Glutamatergic neuron (in vitro differentiated cells): ENCODE measurements at places on chromosomes 5 and 9. TPM values are rescaled to one million over a fixed set of nuclear protein-coding genes. Genes with fewer than 3 reads are reported as not detected.

GRCh38 chr5:105593011-105593760 is 2030.6 kb upstream of the NUDT12 start:
- no peak for DNase-seq
- no peak overlapping the region for H3K4me3 ChIP-seq
- no peak overlapping the region for H3K27ac ChIP-seq
- no peaks in the 10 kb centered on the region for H3K4me1 ChIP-seq
- H3K27me3 ChIP-seq = no peaks in the 10 kb centered on the region

DNA sequence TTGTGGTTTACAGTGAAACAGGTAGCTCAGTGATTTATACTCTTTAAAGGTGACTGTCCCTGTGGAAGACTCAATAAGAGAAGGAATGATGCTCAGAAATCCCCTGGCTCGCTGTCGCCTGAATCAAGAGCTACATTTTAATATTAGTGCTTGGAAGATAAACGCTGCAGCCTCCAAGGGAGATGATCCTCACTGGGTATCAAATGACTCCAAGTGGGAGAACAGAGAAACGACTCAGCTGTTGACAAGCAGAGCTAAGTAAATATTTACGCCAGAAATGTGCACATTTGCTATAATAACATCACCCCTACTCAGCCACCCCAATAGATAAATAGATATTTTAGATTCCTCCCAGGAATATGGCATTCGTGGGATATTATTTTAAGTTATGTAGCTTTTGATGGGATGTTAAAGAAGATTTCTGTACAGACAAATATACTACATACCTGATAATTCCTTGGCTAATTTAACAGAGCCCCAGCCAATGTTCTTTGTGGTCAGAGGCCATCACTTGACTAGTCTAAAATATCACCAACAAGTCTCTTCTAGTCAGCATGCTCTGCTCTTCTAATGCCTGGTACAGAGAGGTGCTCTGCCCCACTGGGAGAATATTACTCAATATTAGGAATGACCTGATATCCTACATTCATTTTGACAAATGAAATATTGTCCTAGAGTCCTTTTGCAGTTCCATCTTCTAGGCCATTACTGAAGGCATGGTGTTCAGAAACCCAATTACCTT is 18.3 kb upstream of the CCDC192 start:
- H3K36me3 ChIP-seq = no peaks in the 10 kb centered on the region
- no peak for DNase-seq
- H3K27ac ChIP-seq = no peak overlapping the region
- peaks cover 3% of the 10 kb centered on the region for H3K4me1 ChIP-seq
- no peaks in the 10 kb centered on the region for H3K27me3 ChIP-seq

The PCDHB12 gene
- 14.4 TPM for total RNA-seq

GRCh38 chr5:40291338-40291737 is 388.4 kb upstream of the PTGER4 start:
- H3K4me3 ChIP-seq = no peak overlapping the region
- DNase-seq = no peak
- no peak overlapping the region for H3K27ac ChIP-seq
- no peaks in the 10 kb centered on the region for H3K4me1 ChIP-seq
- H3K36me3 ChIP-seq = no peaks in the 10 kb centered on the region

The ELAVL2 gene
- total RNA-seq = 384 TPM

The PCDHGA6 gene
- total RNA-seq = 6.3 TPM

The MEIKIN gene
- total RNA-seq = not detected

GRCh38 chr9:16484180-16484579 is 386.3 kb downstream of the BNC2 start:
- peaks cover 30% of the 10 kb centered on the region for H3K4me1 ChIP-seq
- peaks cover 2% of the 10 kb centered on the region for H3K27me3 ChIP-seq
- H3K4me3 ChIP-seq = no peak overlapping the region
- H3K36me3 ChIP-seq = no peaks in the 10 kb centered on the region

DNA sequence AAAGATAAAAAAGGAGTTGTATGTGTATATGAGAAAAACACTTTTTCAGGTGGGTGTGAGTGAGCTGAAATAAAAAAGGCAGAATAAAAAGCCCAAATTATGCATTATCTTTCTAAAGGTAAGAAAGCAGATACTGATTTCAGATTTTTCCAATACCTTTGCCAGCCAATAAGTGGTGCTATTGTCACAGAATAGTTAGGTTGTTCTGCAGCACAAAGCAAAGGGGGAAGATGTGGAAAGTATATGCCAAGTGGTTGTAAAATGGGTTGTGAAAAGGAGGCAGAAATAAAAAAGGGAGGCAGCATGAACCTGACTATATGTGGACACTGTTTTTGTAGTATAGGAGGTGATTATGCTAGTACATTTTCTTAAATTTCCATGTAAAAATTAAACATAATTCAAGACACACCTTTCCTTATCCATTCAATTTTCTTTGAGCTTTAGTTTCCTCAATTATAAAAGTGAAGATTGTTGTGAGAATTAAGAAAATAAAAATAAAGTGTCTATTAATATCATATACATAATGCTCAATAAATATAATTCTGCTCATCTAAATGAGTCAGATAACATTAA is 106.7 kb downstream of the SMIM15 start:
- H3K4me1 ChIP-seq = no peaks in the 10 kb centered on the region
- no peak overlapping the region for H3K4me3 ChIP-seq
- no peak overlapping the region for H3K27ac ChIP-seq
- no peaks in the 10 kb centered on the region for H3K27me3 ChIP-seq
- H3K36me3 ChIP-seq = no peaks in the 10 kb centered on the region

The TMEM215 gene
- total RNA-seq = 0.27 TPM

The MRPL36 gene
- total RNA-seq = 40.0 TPM

GRCh38 chr5:29351170-29351569 is 1842.3 kb upstream of the CDH6 start:
- no peak for DNase-seq
- no peaks in the 10 kb centered on the region for H3K4me1 ChIP-seq
- no peak overlapping the region for H3K4me3 ChIP-seq
- no peaks in the 10 kb centered on the region for H3K27me3 ChIP-seq

DNA sequence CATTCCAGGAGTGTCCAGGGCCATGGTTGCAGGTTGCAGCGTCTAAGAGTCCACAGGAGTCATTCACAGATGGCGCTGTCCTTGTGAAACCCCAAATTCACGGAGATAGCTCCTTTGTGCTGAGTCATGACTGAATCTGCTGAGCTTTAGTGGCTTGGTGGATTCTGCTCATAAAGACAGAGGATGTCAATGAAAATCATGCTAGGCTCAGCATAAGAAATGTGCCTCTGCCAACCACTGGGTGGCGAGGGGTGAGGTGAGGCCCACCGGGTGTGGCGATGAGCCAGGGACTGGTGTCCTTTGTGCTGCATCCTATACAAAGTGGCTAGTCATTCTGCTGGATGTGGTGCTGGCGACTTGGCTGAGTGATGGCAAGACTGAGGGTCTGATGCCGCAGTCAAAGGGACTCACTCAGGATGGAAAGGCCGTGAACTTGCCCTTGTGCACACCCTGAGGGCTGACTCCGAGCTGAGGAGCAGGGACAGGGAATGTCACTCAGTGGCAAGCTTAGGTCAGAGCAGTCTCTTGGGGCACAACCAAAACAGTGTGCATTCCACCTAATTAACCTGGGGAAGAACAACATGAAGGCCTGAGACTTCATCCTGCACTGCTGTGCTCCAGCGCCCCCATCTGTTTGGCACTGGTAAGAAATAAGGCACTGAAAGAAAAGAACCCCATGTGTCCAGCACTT is 71.5 kb downstream of the DAP start:
- DNase-seq = peak; percentile 75
- peaks cover 21% of the 10 kb centered on the region for H3K36me3 ChIP-seq
- H3K4me1 ChIP-seq = peaks cover 10% of the 10 kb centered on the region
- no peak overlapping the region for H3K4me3 ChIP-seq
- H3K27ac ChIP-seq = no peak overlapping the region
- peaks cover 2% of the 10 kb centered on the region for H3K27me3 ChIP-seq

DNA sequence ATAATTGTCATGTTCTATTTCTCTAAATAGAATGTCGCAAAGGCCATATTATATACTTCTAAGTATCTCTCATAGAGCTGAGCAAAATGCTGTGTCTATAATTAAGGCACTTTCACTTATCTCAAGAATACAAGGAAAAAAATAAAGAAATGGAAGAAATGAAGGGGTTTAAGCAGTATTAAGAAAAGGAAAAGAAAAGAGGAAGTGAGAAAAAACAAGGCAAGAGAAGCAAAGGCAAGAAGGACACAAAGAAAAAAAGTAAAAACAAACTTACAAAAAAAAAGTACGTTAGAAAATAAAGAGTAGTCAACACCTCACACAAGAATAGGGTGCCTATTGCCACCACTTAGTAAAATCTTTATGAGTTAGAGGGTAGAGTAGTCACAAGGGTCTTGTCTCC is 506.2 kb downstream of the GABRG2 start:
- DNase-seq = no peak
- no peaks in the 10 kb centered on the region for H3K36me3 ChIP-seq
- H3K27me3 ChIP-seq = no peaks in the 10 kb centered on the region
- H3K4me1 ChIP-seq = no peaks in the 10 kb centered on the region

DNA sequence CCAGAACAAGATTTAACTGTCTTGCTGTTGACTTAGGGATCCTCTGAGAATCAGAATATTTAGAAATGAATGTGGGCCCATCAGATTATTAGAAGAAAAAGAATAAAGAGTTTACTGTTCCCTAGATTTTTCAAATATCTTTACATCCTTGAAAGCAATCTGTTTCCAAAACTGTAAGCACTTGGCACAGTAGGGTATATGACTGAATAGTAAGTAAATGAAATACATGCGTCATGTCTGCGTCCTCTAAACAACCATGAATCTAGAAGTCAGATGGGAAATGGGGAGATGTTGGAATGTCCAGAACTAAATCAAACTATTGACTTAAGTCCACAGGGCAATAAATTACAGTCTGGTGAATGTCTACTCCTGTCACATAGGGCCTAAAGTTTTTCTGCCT is 26.1 kb downstream of the TTC23L start:
- no peaks in the 10 kb centered on the region for H3K36me3 ChIP-seq
- H3K27me3 ChIP-seq = peaks cover 2% of the 10 kb centered on the region
- peaks cover 14% of the 10 kb centered on the region for H3K4me1 ChIP-seq
- no peak overlapping the region for H3K27ac ChIP-seq
- no peak for DNase-seq

DNA sequence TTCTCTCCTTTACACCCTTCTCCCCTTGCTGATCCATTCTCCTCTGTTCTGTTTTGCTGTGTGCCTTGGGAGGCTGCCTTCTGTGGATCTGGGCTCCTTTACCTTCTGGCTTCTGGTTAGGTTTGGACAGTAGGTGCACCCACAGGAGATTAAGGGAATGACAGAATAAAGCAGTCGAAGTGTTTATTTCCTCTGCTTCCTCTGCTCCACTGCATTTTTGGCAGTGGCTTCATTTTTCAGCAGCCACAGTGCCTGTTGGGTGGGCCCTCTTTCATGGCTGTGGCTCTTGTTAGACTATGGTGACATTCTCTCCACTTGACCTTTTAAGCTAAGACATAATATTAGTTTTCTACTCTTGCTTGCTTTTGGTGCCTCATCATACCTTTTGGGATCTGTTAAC is 144.1 kb downstream of the CCDC171 start:
- no peak overlapping the region for H3K4me3 ChIP-seq
- H3K27ac ChIP-seq = no peak overlapping the region
- H3K4me1 ChIP-seq = no peaks in the 10 kb centered on the region
- no peaks in the 10 kb centered on the region for H3K27me3 ChIP-seq
- peaks cover 3% of the 10 kb centered on the region for H3K36me3 ChIP-seq
